ENCODE measurements at places on chromosomes 4 and X. TPM values are rescaled to one million over a fixed set of nuclear protein-coding genes. Genes with fewer than 3 reads are reported as not detected.

Gene EVC2
- total RNA-seq, result 2.9 TPM

Gene NDUFA1
- 58.0 TPM for total RNA-seq

Gene BRS3
- not detected for total RNA-seq

Gene BMX
- not detected for total RNA-seq

Gene GUCY1A1
- 0.45 TPM for total RNA-seq

Gene SLC10A7
- total RNA-seq, result 20.9 TPM

Gene GAGE13
- not detected for total RNA-seq

Gene CSAG1
- total RNA-seq, result not detected

Gene NAA15
- total RNA-seq, result 50.7 TPM

Gene INTU
- total RNA-seq, result not detected

Gene DTHD1
- 3.8 TPM for total RNA-seq

Gene ZFP92
- 0.60 TPM for total RNA-seq

Gene UGT2A3
- not detected for total RNA-seq

Gene TLR1
- 16.8 TPM for total RNA-seq

Gene HOPX
- 10.1 TPM for total RNA-seq

Gene FOXR2
- not detected for total RNA-seq

Gene PRDM8
- 15.1 TPM for total RNA-seq

Gene CCDC149
- 0.25 TPM for total RNA-seq

Gene EGFL6
- total RNA-seq, result 0.09 TPM

Gene SHOX
- total RNA-seq, result not detected

Gene CRMP1
- not detected for total RNA-seq

Gene TASL
- 0.44 TPM for total RNA-seq

Gene MAOB
- not detected for total RNA-seq

Gene TRAPPC11
- total RNA-seq, result 50.6 TPM

Gene DGAT2L6
- not detected for total RNA-seq

Gene FAM47A
- total RNA-seq, result not detected

Data from T-cell (primary cell).